ENCODE measurements at places on chromosomes 11 and 22.

- no peak for DNase-seq
Observed at GRCh38 chr22:40819599-40820140, 524 bp upstream of the SLC25A17 start.

DNA sequence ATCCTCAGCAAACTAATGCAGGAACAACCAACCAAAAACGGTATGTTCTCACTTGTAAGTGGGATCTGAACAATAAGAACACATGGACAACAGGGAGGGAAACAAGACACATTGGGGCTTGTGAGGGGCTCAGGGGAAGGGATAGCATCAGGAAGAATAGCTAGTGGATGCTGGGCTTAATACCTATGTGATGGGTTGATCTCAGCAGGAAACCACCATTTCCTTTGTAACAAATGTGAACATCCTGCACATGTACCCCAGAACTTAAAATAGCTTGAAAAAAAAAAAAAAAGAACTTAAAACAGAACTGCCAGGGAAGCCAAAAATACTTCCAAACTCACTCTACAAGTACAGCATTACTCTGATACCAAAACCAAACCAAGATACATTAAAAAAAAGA, 33.8 kb downstream of the CASP4 start:
- no peak for DNase-seq

DNA sequence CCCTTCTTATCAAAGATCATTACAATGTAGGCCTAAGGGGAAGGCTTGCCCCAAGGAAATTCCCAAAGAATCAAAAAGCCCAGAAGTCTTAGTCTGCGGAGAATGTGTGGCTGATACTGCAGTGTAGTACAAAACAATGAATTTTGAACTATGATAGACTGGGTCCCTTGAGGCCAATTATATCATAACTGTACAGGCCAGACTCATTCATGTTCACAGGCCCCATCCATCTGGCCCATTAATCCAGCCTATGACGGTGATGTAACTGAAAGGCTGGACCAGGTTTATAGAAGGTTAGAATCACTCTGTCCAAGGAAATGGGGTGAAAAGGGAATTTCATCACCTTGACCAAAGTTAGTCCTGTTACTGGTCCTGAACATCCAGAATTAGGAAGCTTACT, 35.2 kb downstream of the IGLL1 start:
- no peak for DNase-seq

DNA sequence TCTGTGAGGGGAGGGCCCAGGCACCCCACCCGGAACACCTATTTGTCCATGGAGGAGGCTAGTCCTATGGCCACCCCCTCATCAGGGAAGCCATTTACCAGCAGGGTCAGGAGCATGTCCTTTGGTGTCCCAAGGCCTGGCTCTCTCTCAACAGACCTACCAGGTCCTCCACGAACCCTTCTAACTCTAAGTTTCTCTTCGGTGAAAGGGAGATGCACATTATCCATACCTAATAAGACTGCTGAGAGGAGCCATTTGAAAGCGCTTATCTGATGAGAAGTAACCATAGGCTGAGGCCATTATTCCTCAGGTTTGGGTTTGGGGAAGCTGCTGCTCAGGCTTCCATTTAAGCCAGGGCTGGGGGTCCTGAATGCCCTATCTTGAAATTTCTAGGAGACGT, 9.2 kb upstream of the TOP3B start:
- DNase-seq: no peak

DNA sequence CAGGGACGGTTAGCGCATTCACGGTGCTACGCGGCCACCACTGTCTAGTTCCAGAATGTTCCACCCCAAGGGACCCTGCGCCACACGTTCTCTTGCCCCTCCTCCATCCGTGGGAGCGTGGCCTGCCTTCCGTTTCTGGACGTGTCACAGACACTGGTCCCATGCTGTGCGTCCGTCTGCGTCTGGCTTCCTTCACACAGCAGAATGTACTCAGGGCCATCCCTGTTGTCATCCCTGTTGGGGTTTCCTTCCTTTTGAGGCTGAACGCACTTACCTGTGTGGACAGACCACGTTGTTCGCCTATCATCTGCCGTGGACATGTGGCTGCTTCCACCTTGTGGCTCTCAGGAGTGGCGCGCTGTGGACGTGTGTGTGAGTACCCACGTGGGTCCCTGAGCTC, 24.9 kb downstream of the BRSK2 start:
- DNase-seq: no peak

GRCh38 chr11:26330262-26330661, 1.7 kb upstream of the ANO3 start:
- DNase-seq: no peak

GRCh38 chr11:15805726-15806125, 550.6 kb downstream of the SOX6 start:
- no peak for DNase-seq

DNA sequence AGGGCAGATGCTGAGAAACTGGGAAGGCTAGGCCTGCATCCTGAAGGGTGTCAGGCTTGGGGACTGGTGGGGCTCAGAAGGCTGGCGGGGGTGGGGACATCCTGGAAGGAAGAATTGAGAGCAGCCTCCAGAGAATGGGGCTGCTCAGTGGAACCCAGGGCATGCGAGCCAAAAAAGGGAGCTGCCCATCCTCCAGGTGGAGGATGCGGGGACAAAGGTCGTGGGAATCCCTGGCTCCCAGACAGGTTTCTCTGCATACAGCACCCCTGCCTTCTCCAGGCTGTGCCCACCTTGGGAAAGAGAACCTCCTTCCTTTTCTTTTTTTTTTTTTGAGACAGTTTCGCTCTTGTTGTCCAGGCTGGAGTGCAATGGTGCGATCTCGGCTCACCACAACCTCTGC, 40.9 kb upstream of the ARFGAP3 start:
- DNase-seq: no peak

- DNase-seq: no peak
Observed at GRCh38 chr22:23117891-23118646, 23.7 kb downstream of the RSPH14 start.

DNA sequence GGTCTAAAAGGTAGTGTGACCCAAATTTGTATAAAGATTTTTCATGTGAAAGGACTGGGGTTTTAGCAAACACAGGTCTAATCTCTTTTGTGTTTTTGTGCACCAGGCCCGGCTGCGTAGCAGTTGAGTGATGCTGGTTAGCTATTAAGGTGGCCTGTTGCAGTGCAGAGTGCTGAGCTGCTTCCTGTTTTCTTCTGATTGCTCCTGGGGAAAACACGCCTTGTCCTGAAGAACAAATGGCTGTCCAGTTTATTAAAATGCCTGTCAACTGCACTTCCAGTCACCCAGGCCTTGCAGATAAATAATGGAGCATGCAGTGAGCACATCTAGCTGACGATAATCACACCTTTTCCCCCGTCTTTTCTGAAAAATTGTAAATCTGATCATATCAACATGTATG, 1.8 kb downstream of the SRSF8 start:
- DNase-seq: peak; percentile 92

GRCh38 chr11:75203138-75203537, 37.4 kb upstream of the TPBGL start:
- no peak for DNase-seq

DNA sequence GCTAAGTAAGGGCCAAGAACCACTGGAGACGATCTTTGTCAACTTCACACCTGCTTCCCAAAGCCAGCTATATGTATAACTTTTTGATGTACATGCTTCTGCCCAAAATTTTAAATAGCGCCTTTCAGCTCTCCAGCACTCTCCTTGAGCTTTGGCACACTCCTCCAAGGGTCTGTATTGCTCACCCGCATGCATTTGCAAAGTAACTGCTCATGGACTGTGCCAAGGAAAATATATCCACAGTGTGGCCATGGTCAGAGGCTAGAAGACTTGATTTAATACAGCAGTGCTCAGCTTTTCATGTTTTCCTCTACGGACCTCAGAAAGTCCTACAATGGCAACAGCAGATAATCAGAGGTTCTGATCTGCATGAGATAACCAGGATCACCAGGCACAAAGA, 550.1 kb downstream of the SOX6 start:
- DNase-seq: no peak

DNA sequence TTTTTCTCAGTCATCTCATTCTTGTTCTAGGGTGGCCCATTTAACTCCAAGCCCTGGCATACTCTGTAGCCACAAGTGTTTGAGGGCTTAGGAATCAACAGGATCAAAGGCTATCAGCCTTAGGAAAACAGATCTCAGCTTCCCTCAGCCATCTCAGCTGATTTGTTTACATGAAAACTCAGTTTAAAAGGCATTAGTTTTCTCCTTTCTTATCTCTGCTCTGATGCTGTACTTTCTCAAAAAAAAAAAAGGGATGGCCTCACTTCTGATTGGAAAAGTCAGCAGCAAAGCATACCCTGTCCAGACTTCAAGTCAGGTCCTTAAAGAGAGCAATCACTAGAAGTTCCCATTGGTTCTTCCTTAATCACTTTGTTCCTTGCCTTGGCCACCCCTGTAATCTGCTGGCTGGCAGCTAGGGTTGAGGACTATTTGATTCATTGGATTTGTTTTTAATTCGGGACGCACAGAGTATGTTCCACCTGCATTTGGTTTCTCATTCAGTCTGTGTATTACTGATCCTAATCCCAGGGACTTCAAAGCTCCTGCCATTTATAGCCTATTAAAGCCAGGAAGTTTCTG, 102.8 kb downstream of the EXT2 start:
- DNase-seq: no peak

- DNase-seq: no peak
Observed at GRCh38 chr22:30295576-30295975, 6.3 kb upstream of the CASTOR1 start.

- DNase-seq: no peak
Observed at GRCh38 chr11:66042996-66043906, 5.7 kb downstream of the GAL3ST3 start.

- DNase-seq: no peak
Observed at GRCh38 chr11:102046841-102047240, 396 bp upstream of the CFAP300 start.

DNA sequence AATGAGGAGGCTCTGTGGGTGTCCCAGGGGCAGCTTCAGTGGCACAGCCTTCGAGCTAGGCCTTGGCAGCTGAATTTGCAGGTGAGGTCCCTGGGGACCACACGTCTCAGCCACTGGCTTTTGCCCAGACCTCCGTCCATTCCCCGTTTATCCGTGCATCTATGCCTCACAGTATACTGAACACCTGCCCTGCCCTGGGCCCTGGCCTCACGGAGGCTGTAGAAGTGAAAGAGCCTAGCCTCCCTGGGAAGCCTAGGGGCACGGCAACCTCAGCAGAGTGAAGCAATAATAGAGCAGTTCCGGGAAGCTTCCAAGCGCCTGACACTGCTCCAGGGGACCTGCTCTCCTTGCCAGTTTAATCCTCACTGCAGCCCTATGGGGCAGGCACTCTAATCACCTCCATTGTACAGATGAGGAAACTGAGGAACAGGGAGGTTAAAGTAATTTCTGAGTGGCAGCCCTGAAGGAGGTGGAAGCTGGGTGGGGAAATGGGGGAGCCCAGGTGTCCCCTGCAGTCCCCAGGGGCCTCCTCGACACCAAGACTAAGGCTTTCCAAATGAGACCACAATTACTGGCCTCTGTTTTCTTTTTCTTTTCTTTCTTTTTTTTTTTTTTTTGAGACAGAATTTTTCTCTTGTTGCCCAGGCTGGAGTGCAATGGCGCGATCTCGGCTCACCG, 2.7 kb upstream of the NFAM1 start:
- DNase-seq: no peak

- DNase-seq: no peak
Observed at GRCh38 chr11:13352711-13353110, 75.1 kb downstream of the BMAL1 start.

DNA sequence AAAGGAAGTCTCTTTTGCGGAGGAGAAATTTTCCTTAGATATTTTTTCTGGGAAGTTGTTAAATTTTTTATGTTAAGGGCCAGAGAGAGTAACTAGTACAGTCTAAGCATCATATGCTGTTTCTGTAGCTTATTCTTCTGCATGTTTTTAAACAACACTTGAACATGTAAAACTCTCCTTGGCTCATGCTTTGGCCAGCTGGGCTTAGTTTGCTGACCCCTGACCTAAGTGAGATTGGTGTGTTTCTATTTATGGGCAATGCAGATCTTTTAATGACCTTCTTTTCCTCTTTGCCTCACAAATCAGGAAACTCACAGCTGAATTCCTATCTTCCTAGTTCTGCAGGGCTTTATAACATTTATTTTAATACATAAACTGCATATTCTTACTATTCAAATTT, 942.5 kb downstream of the OPCML start:
- DNase-seq: no peak

- DNase-seq: no peak
Observed at GRCh38 chr22:44154436-44154942, 26.2 kb upstream of the PARVG start.

GRCh38 chr22:33070600-33070999, 12.4 kb upstream of the SYN3 start:
- no peak for DNase-seq

GRCh38 chr11:65150509-65151299, 16.4 kb upstream of the SYVN1 start:
- peak; percentile 9 for DNase-seq

DNA sequence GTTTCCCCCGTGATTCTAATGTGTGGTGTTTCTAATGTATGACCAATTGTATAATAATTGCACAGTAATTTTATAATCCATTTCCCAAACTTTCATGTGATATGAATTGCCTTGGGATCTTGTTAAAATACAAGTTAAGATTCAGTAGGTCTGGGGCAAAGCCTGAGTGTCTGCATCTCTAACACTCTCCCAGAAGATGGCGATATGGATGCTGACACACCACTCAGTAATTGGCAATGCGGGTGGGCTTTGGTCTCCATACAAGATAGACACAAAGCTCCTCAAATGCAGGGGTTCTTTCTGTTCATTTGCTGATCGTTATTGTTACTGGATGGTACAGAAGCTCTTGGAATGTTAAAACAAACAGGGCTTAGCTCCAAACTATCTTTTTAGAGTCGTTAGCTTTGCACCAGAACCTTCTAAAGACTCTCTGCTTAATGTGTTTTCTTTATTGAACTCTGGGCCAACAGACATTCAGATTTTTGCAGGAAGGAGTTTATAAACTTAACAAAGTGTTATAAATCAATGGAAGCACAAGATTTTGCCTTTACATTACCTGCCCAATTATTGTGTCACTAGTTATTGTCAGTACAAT, 45.4 kb upstream of the ANO3 start:
- peak; percentile 29 for DNase-seq

GRCh38 chr11:30281476-30282288, 41.2 kb upstream of the ARL14EP start:
- no peak for DNase-seq

- peak; percentile 94 for DNase-seq
Observed at GRCh38 chr22:20904008-20904979, 12.9 kb upstream of the CRKL start.

DNA sequence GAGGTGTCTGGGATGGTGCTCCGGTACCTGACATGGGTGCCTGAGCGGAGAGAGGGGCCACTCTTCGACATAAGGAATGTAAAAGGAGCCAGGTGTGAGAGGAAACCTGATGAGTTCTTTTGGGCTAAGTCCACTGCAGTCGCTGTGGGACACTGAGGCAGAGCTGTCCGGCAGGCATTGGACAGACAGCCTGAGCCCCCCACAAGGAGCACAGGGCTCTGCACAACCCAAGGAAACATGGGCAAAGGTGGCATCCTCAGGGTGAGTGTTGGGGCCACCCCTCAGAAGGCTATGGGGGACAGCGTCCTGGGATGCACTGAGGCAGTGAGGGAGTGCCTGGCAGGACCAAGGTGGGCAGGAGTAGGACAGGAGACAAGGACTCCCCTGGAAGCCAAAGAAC, 57.7 kb upstream of the EMID1 start:
- no peak for DNase-seq

Data from fibroblast of the conjunctiva (primary cell).